ENCODE measurements at places on chromosomes 12 and 14.
A peak's percentile ranks its signal among the peaks of the same experiment; 100 is the strongest.

DNA sequence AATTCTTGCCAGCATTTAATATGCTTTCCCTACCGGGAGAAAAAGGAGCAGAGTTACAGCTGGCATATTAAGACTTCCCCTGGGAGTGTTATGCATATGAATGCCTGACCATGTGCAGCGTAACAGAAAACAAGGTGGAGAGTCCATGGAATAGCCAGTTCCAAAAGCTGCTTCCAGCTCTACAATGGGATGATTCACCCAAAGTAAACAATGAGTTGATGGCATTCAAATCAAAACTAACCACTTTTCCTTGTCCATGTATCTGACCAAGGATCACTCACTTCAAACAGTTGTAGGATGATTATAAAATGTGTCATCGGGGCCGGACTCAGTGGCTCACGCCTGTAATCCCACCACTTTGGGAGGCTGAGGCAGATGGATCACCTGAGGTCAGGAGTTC is 48.1 kb upstream of the BICDL1 start:
- peak; percentile 35 for DNase-seq

- no peak for DNase-seq
These were observed 21.1 kb downstream of the OR6J1 start for GRCh38 chr14:22623047-22623446.

DNA sequence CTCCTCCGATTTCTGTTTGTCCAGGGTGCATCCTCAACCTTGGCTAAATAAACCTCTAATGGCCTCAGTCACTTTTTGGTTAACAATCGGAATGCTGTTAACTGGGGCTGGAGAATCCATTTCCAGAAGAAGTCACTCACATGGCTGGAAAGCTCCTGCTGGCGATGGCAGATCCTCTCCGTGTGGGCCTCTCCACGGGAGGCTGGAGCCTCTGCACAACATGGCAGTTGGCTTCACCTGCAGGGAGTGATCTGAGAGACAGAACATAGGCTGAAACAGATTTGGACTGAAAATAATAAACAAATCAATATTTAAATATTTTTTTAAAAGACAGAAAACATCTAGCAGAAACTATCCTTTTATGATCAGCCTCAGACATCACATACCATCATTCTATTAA is 66.8 kb upstream of the FICD start:
- DNase-seq: no peak

DNA sequence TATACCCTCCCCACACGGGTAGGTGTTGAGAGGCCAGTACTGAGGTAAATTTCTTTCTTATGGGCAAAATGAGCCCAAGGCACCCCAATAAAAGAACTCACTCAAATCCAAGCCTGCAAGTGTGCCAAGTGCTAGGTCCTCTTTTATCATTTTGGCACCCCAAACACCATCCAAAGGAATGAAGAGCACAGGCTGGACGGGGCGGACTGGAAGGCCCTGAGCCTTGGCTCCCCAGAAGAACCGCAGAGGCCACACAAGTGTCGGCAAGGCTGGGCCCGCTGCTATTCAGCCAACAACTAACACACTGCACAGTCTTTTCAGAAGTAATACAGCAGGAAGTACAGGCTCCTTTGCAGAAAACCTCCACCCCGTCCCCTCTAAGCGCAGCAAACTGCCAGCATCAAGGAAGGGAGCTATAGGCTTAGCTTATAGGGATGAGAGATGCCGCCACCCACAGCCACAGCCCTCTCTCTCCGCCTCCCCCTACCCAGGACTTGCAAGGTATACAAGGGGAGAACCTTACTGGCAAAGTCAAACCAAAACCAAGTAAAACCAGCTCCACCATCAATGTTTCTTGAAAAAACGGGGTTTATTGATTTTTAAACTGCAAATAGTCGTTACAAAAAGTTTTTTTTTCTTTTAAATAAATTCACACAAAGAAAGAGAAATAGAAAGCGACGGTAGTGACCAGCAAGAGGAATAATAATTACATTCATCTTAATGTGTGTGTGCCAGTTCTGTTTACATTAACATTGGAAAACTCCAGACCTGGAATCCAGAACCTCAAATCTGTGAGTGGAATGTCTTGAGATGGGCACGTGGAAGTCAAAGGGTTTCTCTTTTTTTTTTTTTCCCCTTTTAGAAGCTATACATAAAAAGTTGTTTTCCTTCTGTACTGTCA is 5.5 kb downstream of the ZFP36L1 start:
- DNase-seq: no peak

GRCh38 chr12:53058674-53059433 is 9.0 kb downstream of the TNS2 start:
- no peak for DNase-seq

DNA sequence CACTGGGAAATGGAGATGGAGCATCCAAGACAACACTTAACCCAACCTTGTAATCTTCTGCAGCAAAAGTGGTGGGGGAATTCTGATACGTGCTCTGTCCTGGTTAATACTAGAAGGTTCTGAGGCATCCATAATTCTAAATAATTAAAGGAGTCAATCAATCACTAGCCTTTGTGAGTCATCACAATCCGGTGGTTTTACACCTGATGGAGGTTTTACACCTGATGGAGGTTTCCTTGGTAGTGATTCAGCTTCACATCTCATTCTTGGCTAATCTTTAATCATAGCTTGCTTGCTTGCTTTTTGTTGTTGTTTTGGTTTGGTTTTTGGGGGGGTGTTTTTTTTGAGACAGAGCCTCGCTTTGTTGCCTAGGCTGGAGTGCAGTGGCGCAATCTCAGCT is 343.4 kb downstream of the DPF3 start:
- DNase-seq: no peak

DNA sequence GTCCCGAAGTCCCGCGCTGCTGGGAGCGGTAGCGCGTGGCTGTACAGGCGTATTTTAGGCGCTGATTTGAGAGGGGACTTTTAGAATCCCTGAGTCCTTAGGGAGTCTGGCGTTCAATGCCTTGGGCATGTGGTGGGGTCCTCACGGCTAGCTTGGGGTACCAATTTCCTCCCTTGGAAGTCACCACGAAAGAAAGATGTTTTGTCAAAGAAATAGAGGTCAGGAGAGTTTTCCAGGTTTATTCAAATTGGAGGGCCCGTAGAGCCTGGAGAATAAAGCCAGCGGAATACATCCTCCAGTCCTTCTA is 63.9 kb downstream of the KLHL28 start:
- no peak for DNase-seq

DNA sequence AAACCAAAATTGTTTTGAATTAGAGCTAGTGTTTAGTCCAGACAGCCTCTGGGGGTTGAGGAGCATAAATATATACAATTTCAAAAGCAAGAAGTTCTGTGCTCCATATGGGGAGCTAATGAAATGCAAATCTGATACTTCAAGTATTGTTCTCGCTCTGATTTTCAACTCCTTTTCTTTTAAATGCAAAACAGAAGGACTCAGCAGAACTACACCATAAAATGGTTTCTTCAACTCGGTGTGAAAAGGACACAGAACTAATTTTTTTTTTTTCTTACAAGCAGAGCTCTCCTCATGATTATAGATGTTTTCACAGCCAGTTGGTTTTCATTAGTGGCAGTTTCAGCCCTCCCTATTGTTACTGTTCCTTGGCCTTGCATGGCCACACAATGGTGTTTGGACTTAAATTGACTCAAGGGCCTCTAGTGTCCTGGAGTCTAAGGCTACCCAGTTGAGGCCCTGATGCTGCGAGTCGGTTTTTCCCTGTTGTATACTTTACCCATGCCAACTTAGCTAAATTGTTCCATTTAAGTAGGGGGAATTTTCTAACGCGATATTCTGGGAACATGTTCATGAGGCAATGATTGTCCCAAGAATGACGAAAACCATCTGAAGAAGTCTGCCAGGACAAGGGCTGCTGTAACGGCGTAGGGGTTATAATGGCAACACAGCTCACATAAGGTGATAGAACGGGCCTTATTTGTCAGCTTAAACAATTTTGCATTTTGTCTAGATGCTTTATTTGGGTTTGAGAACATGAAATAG is 120.3 kb downstream of the GPR135 start:
- DNase-seq: no peak

- no peak for DNase-seq
These were observed 36.5 kb downstream of the TDP1 start for GRCh38 chr14:89992273-89992672.

DNA sequence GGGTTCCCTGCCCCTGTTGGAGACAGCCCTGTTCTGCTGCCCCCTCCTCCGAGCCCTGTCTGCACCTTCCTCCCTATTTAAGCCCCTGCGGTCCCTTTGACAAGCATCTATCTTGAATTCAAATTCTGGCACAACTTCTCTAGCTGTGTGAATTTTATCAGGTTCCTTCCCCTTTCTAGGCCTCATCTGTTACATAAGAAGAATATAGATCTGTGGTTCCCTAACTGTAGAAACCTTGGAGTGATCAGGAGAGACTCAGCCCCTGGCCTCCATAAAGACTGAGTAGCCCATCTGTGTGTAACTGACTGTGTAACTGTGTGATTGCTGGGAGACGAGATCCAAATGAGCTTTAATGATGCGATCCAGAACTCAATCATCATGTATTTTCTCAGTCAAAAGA is 13.0 kb upstream of the RACGAP1 start:
- no peak for DNase-seq

- DNase-seq: no peak
These were observed 133.8 kb upstream of the MGAT4C start for GRCh38 chr12:86389949-86390348.

GRCh38 chr12:2963760-2964292 is 4.6 kb downstream of the TEAD4 start:
- DNase-seq: no peak

GRCh38 chr12:114746297-114747011 is 62.5 kb upstream of the TBX3 start:
- no peak for DNase-seq

- DNase-seq: no peak
These were observed 276.5 kb upstream of the PLEKHG7 start for GRCh38 chr12:92426332-92426731.

- DNase-seq: no peak
These were observed 62.5 kb downstream of the MAPKAPK5 start for GRCh38 chr12:111904446-111904975.

- no peak for DNase-seq
These were observed 105.1 kb downstream of the RMST start for GRCh38 chr12:97567619-97568110.

GRCh38 chr12:27580561-27581330 is 56.7 kb downstream of the PPFIBP1 start:
- DNase-seq: no peak

GRCh38 chr12:49288412-49288853 is 6.5 kb upstream of the PRPH start:
- peak; percentile 48 for DNase-seq

- no peak for DNase-seq
These were observed 33.6 kb downstream of the TFCP2 start for GRCh38 chr12:51139292-51139844.

- no peak for DNase-seq
These were observed 37.5 kb upstream of the YAF2 start for GRCh38 chr12:42275499-42275898.

- DNase-seq: no peak
These were observed 423.6 kb downstream of the BTG1 start for GRCh38 chr12:91722072-91722471.

- DNase-seq: no peak
These were observed 259.0 kb downstream of the EGLN3 start for GRCh38 chr14:33691907-33692306.

- DNase-seq: peak; percentile 90
These were observed 17.8 kb upstream of the CD9 start for GRCh38 chr12:6182279-6182898.

GRCh38 chr14:92847278-92847677 is 53.2 kb downstream of the GOLGA5 start:
- DNase-seq: no peak

GRCh38 chr12:59055204-59055860 is 135.0 kb upstream of the LRIG3 start:
- DNase-seq: no peak

DNA sequence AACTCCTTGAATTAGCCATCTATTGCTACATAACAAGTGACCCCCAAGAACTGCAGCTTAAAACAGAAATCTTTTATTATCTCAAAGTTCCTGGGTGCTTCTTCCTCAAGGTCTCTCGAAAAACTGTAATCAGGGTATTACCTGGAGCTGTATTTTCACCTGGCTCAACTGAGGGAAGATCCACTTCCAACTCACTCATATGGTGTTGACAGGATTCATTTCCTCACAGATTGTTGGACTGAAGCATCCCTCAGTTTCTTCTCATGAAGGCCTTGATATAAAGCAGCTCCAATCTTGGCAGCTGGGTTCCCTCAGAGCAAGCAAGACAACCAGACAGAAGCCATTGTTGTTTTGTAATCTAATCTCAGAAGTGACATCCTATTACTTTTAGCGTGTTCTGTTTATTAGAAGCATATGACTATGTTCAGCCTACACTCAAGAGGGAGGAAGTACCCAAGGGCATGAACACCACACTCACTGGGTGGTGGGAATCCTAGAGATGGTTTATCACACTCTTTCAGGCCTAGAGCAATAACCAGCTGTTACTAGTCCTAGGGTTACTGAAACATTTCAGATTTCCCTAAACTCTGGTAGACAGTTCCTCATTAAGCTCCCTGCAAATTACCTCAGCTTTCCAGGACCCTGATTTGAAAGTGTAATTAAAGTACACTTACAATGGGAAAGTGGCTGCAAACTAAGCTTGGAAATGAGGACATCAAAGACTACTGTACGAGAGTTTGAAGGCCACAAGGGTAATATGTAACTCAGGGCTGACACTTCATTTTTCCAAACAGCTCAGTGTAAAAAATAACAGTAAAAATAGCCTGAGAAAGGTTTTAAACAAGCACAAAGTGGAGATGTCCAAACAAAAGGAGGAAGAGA is 222.2 kb downstream of the SEC23A start:
- no peak for DNase-seq

DNA sequence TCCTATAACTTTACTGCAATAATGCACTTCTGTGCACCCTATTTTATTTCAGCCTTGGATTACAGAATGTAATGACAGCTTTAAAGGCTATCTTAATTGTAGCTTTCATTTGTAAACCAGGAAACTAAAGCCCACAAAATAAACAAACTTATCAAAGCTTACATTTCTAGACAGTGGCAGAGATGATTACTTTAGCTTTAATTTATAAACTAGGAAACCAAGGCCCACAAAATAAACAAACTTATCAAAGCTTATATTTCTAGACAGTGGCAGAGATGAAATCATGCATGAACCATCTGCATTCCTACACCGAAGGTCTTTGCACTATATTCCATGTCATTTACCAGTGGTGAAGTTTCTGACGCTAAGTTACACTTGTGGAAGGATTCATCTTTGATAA is 74.4 kb downstream of the PRKD1 start:
- DNase-seq: no peak

DNA sequence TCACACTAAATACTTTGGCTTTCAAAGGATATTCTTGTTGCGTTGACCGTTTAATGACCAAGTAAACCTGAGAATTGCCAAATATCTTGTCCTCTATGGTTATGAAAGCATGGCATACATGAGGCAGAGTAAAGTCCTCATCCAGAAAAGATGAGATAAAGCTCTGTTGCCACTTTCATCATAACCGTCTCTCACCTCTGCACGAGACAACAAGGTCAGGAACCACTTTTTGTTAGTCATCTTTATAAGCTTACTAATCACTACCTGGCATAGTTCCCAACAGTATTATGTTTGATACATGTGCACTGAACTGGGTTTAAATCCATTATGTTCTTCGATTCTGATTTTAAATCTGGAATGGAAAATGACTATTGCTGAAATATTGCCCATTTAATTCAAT is 31.3 kb downstream of the PTPRB start:
- no peak for DNase-seq
